ENCODE measurements at places on chromosomes 2 and 18. TPM values are rescaled to one million over a fixed set of nuclear protein-coding genes. Genes with fewer than 3 reads are reported as not detected.

DNA sequence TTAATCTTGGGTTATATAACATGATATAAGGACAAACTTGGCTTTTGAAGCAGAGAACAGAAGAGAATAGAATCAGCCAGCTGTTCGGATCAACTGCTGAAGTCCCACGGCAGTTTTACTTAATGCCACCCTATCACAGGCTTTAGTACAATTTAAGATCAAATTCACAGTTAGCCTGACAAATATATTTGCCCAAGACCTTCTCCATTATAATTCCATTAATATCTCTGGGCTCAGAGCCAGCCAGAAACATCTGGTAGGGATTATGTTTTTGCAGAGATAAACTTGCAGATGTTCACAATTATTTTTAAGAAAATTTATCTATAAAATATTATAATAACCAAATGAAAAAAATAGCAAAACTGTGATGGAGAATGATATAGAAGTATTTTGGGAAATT is 381.4 kb downstream of the RAD51AP2 start:
- DNase-seq: no peak

DNA sequence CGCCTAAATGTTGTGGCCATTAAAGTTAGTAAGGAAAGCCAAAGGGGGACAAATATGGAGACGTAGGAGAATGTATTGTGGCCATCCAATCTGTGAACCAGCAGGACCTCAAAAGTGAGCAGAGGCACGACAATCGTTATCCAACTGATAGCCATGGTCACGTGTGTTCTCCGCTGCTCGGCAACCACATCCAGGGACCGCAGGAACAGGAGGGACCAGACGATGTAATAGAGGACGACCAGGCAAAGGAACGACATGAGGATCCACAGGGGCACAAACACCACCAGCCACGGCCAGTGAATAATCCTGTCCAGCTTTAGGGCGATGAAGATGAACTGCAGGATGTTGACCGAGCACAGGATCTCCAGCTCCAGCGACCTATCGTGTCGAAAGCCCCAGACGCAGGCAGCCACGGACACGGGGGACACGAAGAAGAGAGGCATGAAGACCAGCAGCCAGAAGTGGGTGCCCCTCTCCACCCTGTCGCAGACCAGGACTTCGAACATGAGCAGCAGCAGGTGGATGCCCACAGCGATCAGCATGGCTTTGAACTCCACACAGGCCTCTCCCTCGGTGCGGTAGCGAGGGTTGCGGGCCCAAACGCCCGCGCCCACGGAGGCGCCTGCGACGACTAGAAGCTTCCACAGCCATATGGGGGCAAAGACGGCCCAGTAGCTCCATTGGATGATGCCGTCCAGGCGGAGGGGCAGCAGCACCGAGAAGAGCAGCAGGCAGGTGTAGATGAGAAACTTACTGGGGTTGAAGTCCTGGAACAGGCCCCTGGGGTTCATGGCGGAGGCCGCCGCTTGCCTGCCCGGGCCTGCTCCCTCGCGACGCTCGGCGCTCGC is 790 bp downstream of the TMEM185B start:
- DNase-seq: no peak

- DNase-seq: peak; percentile 24
These were observed 33.3 kb downstream of the BMP10 start for GRCh38 chr2:68837861-68838341.

DNA sequence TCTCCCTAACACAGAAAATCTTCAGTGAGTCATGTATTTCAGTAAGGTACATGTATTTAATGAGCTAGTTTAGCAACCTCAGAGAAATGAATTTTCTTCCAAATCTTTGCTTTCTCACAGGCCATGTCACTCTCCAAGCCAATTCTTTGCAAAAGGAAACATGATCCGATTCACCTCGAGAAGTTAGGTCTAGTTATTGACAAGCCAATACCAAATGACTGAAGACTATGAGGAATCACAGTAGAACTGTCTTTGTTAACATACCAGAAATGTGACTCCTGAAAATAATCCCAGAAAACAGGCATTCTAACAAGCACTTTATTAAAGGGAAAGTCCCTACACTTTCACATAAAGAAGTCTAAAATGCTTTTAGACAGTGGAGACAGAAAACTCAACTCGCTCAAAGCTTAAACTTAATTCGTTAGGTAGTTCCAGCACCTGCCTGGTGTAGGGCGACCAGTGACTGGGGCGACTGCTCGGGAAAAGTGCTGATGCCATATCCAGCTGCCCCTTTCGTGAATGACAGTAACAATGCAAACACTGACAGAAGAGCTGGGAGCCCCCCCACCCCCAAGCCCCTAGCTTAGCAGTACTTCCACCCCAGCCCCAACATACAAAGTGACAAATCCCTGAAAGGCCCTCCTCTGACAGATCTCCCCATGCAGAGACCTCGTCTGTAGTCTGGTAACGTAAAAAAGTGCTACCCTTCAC is 1.8 kb downstream of the MEMO1 start:
- DNase-seq: peak; percentile 4

DNA sequence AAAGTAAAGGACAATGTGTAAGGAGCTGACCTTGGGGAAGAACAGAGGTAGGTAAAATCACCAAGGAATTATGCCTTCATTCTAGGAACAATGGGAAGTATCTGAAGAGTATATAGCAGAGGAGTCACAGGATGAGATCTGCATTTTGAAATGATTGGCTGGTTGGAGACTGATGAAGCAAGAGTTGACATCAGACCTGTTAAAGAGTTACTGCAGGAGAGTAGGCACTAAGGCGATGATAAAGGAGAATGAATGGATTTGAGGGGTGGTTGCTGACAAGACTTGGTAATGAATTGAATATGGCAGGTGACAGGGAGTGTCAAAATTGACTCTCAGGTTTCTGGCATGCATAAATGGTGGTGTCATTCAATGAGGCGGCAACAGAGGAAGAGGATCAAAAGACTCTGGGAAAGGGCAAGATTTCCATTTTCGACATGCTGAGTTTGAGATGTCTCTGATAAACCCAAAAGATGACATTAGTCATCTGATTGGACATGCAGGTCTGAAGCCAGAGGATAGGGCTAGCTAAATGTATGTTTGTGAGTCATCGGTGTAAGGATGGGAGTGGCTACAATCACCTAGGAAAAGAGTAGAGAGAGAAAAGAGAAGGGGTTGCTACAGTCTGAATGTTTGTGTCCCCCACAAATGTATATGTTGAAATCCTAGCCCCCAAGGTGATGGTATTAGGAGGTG is 236.5 kb downstream of the DYM start:
- DNase-seq: no peak

Gene DNER
- total RNA-seq: 14.3 TPM

Data from Daoy (cell line).